Stimulated activated CD8-positive, alpha-beta memory T cell treated with anti-CD3 and anti-CD28 coated beads, Interleukin-4, amount 100 ng/mL, for 4 hours (primary cell): ENCODE measurements at places on chromosomes 3 and 15.

GRCh38 chr3:105436687-105437086, 70.0 kb downstream of the ALCAM start:
- no peak for DNase-seq

- DNase-seq, result no peak
These were observed 62.7 kb upstream of the MRPS22 start for GRCh38 chr3:139281096-139281495.

GRCh38 chr3:10520072-10520471, 14.7 kb upstream of the ATP2B2 start:
- no peak for DNase-seq

DNA sequence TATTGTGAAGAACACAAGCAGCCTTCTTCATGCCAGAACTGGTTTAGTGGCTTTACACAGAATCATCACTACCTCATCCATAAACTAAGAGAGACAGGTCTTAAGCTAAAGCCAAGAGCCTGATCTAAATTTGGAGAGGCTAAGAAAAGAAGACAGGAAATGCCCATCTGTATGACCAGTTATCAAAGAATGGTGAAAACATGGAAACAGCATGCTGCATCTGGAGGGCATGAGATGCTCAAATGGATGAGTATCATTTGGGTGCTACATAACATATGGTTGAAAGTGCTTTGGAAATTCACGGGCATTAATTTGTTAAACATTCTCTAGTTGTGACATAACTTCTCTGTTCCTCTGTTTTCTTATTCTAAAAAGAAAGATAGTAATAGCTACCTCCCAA, 112.5 kb downstream of the CPNE4 start:
- no peak for DNase-seq

GRCh38 chr15:72315706-72316370, 4.1 kb downstream of the CELF6 start:
- no peak for DNase-seq

DNA sequence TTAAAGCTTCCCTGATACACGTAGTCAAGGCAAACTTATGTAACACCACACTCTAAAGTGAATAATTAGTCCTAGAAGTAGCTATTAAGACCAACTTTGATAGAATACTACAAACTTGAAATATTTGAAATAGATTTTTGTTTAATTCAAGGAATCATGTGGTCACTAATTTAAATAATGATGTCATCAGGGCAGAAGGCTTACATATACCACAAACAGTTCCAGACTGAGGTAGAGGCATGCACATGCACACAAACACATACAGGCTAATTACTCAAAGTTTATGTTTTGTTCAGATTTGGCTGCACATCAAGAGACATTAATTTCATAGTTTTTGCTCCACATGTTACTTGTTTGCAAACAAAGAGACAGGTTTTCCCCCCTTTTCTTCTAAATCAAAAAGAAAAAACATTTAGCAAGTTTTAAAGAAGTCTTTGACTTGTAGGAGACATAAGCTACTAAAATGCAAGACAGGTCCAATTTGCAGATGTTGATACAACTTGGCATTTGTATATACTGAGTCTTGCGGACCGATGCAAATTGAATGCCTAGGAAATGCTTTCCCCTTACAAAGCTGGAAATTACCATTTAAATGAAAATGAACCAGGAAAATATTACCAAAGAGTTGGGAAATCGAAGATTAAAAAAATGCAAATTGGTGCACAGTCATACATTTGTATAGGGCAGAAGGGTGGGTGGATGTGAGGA, 594.8 kb downstream of the MAGI1 start:
- DNase-seq, result no peak

- DNase-seq, result no peak
These were observed 1003.9 kb upstream of the NR2F2 start for GRCh38 chr15:95326431-95327182.

GRCh38 chr15:89490081-89490813, 6.1 kb downstream of the RHCG start:
- no peak for DNase-seq

GRCh38 chr3:127745656-127746399, 73.1 kb downstream of the ABTB1 start:
- no peak for DNase-seq

DNA sequence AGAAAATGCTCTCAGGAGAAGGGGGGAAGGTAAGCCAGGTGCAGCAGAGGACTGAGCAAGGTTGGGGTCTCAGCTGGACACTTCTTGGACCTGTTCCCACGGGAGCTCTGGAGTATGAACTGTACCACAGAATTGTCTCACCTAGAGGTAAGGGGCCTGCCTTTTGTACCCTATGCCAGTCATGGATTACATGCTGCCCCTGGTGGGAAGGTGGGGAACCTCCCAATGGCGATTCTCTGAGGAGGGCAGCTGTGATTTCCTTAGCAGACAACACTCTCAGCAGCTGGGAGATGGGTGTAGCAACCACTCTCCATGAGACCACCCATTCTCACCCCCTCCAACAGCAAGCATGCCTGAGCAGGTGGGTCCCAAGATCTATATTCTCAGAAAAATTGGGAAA, 329.4 kb upstream of the CTNNB1 start:
- no peak for DNase-seq

GRCh38 chr3:5692446-5692845, 504.9 kb downstream of the EDEM1 start:
- DNase-seq, result no peak

- no peak for DNase-seq
These were observed 65.0 kb downstream of the FRMD4B start for GRCh38 chr3:69320871-69321271.

DNA sequence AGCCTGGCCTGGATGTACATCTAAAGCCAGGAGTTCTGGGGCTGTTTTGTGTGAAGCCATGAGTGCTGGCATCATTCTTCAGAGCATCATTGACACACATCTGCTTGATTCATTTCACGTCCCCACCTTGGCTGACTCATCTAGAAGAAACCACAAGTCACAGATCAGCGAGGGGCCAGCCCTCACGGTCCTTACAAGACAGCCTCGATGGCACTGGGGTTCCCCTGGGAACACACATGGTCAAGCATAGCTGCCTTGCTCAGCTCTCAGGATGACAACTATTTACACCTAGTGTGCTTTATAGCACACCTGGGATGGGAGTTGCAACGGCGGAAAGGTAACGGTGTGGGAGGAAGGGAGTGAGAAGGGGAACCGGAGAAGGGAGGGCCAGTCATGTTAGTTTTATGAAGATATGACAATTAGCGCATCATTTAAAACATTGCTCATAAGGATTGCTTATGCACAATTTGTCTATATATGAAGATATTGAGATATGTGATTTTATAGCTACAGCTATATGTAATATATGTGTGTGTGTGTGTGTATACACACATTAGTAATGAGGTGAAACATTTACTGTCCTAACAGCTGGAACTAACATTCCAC, 227.1 kb downstream of the RPLP1 start:
- DNase-seq, result no peak

DNA sequence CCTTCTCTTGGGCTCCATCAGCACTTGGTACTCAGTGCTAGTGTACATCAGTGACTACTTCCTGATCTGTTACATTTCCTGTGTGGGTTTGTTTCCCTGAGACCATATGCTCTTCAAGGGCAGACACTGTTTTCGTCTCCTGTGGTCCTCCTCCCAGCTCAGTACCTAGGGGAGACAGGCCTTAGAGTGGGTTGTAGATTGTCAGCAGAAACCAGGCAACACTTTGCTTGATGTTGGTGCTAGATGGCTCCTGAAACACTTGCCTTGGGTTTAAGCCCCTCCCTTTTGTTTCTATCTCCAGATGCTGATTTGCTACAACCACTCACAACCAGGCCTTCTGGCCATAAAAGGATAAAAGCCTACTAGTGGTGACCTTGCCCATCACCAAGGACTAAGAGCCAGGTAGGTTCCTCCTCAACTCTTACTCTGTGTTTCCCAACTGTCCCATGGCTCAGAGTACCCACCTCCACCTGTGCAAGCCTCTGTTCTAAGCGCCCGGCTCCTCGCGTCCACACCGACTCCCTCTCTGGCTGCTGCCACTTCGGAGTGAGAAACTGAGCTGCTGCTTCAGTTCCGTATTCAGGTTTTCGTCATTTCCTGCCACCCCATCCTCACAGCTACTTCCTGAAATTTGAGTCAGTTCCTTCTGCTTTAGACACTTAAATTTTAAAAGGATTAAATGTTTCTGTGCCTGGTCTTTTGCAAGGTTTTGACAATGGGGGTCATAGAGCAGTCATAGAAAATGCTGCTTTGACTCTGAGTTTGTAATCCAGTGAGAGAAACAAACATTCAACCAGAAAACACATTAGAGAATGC, at the start of gene HCLS1:
Gene HCLS1 (minus strand): TSS at position 548 of the 816 bp plus-strand sequence. CDS start 2,556 bp downstream, outside the sequence.
- peak; percentile 41 for DNase-seq

DNA sequence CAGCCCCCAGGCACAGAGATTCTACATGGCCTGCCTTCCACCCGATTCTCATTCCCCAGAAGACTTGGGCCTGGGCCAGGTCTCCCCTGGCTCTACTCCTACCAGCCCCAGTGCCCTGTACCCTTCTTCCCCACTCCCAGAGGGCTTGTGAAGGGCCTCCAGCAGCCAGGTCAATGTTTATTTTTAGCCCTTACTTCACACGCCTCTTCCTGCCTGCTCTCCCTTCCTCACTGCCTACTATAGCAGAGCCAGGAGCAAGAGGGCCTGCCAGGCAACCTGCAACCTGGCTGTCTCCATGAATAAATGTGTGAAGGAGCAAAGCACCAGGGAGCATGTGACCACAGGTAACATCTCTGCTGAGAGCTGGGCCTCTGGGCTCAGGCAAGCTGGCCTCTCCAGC, 26.4 kb upstream of the APEH start:
- no peak for DNase-seq

GRCh38 chr3:186099178-186099577, 9.7 kb downstream of the ETV5 start:
- no peak for DNase-seq

GRCh38 chr3:60220768-60221167, 1030.5 kb downstream of the FHIT start:
- no peak for DNase-seq

DNA sequence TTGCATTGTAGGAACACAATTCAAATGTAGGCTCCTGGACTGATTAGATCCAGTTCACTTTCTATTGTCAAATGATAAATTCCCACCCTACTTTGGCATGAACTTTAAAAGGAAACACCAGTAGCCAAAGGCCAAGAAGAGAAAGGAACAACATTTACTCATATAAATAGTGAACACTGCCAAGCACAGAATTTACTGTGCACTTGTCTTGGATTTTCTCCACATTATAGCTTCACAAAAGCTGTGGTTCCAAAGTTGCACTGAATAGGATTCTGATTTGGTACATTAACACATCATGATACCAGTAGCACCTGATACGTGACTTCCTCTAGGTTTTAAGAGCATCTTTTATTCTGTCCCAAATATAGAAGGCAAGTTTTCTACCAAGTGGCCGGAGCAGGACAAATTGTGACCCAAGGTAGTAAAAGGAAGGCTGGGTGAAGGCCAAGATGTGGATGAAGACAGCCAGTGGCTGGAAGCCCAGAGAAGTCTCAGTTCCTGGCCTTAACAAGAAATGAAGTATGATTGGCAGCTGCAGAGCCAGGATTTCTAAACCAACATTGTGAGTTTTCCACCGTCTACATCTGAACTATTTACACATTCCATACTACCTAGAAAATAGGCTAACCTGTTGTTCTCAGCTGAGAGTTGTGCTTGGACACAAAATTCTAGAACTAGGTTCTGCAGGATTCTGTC, 206.7 kb downstream of the THRB start:
- DNase-seq, result no peak

- DNase-seq, result no peak
These were observed 172.6 kb downstream of the RBMS3 start for GRCh38 chr3:29453284-29454001.

- no peak for DNase-seq
These were observed 167.6 kb upstream of the COL8A1 start for GRCh38 chr3:99470841-99471240.

- DNase-seq, result no peak
These were observed 271.5 kb downstream of the SATB1 start for GRCh38 chr3:18153571-18154173.

DNA sequence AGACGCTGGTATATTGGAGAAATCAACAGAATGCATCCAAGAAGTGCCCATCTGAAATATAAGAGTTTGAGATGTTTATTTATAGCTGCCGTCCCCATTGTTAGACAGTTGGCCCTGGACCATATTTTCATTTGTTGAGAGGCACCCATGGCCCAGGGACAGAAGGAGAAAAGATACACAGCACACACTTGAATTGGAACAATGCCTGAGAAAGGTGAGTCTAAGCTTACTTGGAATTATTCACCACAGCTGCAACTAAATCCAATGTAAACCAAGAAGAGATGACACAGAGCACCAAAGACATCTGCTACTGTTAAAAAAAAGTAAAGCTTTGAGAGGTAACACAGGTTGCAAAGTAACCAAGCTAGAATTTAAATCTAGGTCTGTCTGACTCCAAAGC, 525.5 kb upstream of the NAALADL2 start:
- no peak for DNase-seq

GRCh38 chr3:129756871-129757270, 136.6 kb downstream of the TMCC1 start:
- DNase-seq, result no peak

- no peak for DNase-seq
These were observed 20.9 kb upstream of the TBC1D21 start for GRCh38 chr15:73852507-73852906.

- DNase-seq, result no peak
These were observed 1042.3 kb downstream of the DIPK2A start for GRCh38 chr3:145013931-145014330.

DNA sequence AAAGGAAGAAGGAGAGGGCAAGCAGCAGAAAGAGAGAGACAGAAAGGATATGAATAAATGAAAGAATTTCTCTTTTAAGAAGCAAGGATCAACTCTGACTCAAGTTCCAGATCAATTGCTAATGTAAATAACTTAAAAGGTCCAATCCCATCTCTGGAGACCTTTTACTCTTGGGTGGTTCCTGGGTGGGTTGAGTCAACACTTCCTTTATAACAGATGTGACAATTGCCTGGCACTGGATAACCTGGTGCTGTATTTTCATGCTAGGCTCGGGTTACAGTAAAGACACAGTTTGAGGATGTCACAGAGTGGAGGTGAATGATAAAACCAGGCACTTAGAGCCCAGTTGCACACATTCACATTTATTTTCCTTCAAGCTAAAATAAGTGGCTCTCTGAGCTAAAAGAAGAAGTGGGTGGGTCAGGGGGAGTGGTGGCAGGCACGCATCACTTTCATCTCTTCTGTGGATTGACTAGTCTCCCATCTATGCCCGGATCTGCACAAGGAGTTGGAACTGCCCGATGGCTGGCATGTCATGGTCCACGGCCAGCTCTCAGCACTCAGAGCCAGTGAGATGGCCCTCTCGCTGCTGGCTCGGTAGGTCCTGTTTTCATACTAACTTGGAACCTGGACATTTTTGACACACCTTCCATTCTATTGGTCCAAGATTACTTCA, 465.8 kb downstream of the FOXP1 start:
- no peak for DNase-seq

GRCh38 chr3:46504789-46505188, 7.0 kb downstream of the RTP3 start:
- no peak for DNase-seq

- DNase-seq, result peak; percentile 19
These were observed 393 bp downstream of the ERICH6 start for GRCh38 chr3:150703299-150703755.

- DNase-seq, result no peak
These were observed 53.2 kb upstream of the KLF13 start for GRCh38 chr15:31273258-31273941.
